ENCODE measurements at places on chromosomes 11 and 22.

- no peak for DNase-seq
Measured at GRCh38 chr11:15236559-15236958, 121.8 kb downstream of the INSC start.

- DNase-seq = no peak
Measured at GRCh38 chr11:69180226-69180625, 24.5 kb downstream of the SMIM38 start.

- DNase-seq = no peak
Measured at GRCh38 chr22:41638124-41638523, 17.0 kb downstream of the XRCC6 start.

- DNase-seq = no peak
Measured at GRCh38 chr11:32184041-32184722, 93.3 kb downstream of the RCN1 start.

GRCh38 chr22:20186183-20186870 is 35.5 kb upstream of the CCDC188 start:
- DNase-seq = no peak

DNA sequence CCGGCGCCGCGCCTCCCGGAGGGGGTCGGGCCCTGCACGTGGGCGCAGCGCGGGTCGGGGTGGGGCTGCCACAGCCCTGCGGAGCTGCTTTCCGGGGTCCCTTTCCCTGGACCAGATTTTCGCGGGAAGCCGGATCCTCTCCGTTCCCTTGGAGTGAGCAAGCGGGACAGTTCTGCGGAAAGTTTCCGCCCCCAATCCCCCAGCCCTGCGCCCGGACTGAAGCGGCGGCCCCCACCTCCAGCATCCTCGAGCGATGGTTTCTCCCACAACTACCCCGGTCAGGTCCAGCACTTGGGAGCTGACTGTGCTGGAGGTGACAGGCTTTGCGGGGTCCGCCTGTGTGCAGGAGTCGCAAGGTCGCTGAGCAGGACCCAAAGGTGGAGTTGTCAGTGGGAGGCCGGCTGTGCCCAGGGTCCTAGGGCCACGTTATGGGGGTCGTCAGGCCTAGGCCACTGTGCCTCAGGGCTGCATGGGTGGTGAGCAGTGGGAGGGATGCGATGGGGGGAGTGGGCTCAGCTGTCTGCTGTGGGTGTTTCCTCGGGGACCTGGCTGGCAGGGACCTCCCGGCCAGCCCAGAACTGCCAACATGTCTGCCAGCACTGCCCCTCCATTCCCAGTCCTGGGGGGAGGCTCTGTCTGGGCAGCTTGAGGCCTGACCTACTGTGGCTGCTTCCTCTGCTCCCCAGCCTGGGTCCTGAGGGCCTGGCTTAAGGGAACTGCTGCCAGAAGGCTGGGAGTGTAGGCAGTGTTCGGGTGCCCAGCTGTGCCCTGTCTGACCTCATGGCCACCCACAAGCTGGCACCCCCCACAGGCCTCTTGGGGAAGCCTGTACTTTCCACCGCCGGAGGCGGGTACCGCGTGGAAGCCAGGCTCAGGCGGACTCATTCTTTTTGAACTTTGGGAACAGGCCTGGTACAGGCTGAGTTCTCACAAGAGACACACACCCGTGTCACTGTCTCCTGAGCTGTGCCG is 726 bp downstream of the ST3GAL4 start:
- peak; percentile 22 for DNase-seq

GRCh38 chr22:36544107-36544620 is 15.2 kb upstream of the EIF3D start:
- DNase-seq = no peak

DNA sequence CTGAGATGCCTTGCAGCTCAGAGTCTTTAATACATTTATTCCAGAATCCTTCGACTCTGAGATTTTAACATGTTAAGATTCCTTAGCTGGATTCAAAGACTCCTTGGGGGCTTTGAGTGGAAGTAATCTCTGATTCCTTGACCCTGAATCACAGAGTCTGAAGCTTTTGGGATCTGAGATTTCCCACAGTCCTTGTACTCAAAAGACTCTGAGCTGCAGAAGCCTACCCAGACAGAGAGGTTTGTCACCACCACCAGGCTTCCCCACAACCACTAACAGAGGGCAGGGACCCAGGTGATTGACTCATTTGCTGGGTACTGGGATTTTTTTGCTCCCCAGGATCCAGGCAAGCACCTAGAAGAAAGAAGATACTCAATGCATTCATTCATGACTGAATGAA is 1.4 kb upstream of the SERPINH1 start:
- no peak for DNase-seq

GRCh38 chr22:46970411-46971098 is 208.1 kb downstream of the TBC1D22A start:
- no peak for DNase-seq

- DNase-seq = no peak
Measured at GRCh38 chr22:28231441-28231840, 312.4 kb upstream of the PITPNB start.

Measured in stimulated activated CD4-positive, alpha-beta T cell treated with anti-CD3 and anti-CD28 coated beads, Interleukin-1b, Interleukin-23, amount 100 ng/mL, for 48 hours (primary cell).